NCI-H748 treated with DMSO at 0.1 percent for 48 hours (cell line): ENCODE measurements at places on chromosomes 12 and 14.

GRCh38 chr12:113290506-113290905, 44.4 kb downstream of the SLC8B1 start:
- DNase-seq, result no peak

GRCh38 chr12:83122623-83122934, 435.9 kb downstream of the TMTC2 start:
- no peak for DNase-seq

DNA sequence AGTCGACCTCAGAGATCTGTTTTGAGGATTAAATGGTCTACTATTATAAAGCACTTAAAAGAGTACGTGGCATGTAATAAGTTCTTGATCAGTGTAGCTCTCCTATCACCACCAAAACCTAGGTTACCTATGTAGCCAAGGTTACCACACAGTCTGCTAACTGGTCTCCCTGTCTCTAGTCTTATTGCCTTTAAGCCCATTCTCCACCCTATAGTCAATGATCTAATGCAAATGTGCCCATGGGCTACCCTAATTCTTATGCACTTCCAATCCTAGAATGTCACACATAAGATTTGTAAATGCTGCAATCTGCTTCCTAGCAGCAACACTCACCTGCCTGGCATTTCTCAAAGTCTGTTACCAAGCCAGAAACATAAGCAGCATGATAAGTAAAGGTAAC, 44.9 kb downstream of the C2CD5 start:
- DNase-seq, result no peak

- no peak for DNase-seq
Measured at GRCh38 chr12:41356181-41356580, 168.1 kb downstream of the PDZRN4 start.

DNA sequence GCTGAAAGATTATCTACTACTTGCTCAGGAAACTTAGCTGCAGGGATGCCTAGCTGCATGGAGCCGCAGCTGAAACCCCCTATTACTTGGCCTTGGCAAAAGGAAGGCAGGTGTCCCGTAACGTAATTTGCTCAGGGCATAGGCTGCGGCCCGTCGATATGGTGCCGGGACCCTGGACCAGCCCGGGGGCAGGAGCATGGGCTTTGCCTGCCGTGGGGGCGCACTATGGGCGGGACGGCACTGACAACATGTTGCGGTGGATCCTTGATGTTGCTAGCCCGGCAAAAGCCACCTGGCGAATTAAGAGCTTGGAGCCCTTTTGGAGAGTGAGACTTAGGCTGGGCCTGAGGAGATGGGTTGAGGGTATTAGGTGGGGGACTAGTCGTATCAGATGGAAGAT, 1551.2 kb downstream of the AACS start:
- DNase-seq, result no peak

GRCh38 chr12:128261757-128262156, 5.2 kb upstream of the TMEM132C start:
- no peak for DNase-seq

- no peak for DNase-seq
Measured at GRCh38 chr12:93895089-93895445, 217.9 kb downstream of the CRADD start.

DNA sequence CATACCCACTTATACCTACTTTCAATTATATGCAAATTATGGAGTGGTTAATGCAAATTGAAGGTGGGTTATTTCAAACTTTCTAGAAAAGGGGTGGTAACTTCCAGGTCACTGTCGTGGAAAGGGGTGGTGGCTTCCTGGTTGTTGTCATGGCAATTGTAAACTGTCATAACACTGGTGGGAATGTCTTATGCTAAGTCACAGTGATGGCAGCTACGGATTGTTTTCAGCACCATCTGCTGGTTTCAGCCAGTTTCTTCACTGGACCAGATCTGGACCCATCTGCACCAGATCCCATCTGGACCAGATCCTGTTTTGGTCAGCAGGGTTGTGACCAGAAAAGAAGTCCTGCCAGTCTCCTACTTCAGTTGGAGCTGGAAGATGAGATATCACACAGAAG, 1469.3 kb downstream of the AACS start:
- DNase-seq, result no peak

DNA sequence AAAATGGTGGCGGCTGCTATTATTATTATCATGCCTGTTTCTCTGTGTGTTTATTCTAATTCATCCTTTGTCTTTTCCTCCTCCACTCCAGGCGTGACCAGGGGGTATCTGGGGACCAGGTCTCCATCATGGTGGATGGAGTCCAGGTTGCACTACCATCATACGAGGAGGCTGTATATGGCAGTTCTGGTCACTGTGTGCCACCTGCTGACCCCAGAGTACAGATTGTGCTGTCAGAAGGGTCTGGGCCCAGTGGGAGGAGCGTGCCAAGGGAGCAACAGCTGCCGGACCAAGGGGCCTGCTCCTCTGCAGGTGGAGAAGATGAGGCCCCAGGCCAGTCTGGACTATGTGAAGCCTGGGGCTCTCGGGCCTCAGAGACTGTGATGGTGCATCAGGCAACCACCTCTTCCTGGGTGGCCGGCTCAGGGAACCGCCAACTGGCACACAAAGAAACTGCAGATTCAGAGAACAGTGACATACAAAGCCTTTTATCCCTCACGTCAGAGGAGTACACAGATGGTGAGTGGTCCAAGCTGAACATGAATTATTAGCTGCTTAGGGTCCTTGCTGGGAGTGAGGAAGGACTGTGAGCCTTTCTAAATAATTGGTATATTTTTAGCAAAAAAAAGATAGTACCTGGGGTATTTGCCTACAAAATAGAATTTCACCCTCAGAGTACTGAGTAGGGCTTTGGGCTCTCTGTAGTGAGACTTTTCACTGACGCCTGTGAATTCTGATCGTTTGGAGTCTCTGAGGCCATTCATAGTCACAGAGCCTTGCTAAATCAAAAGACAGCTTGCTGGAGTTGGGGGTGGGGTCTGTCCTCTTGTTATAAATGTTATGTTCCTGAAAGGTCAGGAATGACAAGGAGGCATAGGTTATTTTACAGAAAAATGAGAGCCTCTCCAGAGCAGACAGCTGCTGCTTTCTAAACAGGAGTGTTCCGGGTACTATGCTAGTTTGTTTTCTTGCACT, 58.1 kb upstream of the SRSF5 start:
- no peak for DNase-seq

DNA sequence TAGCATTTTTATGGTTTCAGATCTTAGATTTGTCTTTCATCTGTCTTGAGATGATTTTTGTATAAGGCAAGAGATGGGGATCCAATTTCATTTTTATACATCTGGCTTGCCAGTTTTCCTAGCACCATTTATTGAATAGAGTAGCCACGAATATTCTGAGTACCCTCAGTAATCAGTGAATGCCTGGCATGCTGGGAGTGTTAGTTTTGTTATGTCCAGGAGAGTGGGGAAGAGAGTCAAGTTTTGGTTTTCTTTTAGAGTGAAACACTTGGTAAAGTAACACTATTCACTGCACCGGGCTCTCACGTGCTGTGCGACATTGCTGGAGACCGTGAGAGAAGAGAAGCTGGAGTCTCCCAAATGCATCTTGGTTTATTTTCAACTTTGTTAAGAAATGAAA, 31.3 kb downstream of the DERA start:
- no peak for DNase-seq

- peak; percentile 90 for DNase-seq
Measured at GRCh38 chr14:55807053-55807880, 227.3 kb downstream of the KTN1 start.

DNA sequence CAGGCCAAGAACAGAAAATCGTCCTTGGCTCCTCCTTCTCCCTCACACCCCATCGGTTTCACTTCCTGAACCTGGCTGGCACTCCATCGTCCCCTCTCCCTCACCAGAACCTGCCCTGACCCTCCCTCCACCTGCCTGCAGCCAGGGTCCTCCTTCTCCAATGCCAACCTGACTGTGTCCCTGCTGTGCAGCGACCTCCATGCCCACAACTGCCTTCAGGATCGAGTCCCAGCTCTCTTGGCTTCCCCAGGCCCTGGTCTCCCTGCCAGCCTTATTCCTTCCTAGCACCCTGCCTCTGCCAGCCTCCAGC, 19.8 kb downstream of the HVCN1 start:
- no peak for DNase-seq

DNA sequence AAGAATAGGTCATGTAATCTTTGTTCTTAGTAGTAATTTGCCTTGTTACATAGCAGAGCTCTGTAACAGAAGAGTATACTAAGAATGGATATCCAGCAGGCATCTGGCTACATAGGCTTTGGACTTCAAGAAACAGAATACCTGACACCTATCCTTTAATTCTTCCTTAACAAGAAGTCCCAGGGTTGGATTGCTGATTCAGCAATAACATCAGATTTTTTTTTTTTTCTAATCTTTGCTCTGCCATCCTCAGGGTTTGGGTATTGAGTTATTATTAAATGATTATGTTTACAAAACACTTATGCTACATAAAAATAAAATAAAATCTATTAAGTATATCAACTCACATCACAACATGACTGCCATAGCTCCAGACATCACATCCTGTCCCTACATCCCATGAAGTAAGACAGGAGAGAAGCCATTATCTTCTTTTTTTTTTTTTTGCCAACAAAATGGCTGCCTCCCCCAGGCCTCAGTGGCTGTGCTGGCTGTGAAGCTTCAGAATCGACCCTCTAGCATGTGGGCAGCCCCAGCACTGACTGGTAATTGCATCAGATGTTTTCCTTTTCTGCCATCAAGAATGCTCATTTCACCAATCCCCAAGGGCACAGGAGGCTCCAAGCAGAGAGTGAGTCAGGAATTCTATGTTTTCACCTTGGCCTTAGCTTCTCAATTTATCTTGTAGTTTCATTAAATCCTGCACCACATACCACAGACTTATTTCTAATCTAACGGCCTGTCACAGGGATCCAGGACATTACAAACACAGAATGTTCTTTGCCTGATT, 186.2 kb downstream of the DICER1 start:
- DNase-seq, result no peak

GRCh38 chr14:70018713-70019211, 139.5 kb downstream of the SMOC1 start:
- no peak for DNase-seq

- DNase-seq, result peak; percentile 53
Measured at GRCh38 chr14:55599250-55599879, 19.4 kb downstream of the KTN1 start.

DNA sequence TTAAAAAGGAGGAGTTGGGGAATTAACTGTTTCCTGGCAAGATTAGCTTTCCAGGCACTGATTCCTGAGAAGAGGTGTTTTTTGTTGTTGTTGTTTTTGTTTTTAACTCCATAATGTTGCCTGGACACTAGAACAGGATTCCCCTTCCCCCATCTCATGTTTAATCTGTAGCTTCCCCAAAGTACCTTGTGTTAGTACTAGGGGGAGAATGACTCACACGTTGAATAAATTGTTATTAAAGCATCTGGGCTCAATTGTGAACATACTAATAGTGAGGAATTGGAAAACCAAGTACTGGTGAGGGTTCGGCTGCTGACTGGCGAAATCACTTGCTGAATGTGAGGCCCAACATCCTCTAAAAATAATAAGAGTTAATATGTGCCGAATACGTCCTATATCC, 1.3 kb upstream of the GNG2 start:
- no peak for DNase-seq

DNA sequence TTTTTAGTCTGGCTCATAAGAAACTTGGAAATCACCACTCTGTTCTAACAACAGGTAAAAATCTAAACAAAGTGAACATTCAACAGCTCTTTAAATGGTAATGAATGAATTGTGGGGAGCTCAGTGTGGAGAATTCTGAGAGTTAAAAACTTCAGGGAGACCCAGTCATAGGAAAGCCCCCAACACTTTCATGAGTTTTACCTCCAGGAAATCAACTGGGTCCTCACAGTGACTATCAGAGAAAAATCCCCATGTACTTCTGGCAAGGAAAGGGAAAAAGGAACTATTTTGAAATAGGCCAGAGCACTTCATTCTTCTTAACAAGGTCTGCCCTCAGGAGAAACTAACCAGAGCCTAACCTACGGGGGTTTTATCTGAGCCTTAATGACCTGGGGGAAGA, 134.7 kb downstream of the CMAS start:
- no peak for DNase-seq

DNA sequence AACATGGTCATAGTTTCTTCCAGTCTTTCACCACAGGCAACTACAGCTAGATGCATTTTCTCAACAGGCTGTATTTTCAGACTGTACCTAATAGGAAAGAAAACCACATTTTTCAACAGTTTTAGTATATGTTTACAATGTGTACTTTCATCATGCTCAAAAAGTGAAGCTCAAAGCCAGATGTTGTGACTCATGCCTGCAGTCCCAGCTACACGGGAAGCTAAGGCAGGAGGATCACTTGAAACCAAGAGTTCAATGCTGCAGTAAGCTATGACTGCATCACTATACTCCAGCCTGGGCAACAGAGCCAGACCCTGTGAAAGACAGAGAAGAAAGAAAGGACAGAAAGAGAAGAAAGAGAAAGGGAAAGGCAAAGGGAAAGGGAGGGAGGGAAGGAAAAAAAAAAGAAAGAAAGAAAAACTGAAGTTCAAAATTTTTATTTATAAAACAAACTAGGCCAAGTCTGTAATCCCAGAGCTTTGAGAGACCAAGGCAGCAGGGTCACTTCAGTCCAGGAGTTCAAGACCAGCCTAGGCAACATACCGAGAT, 25.5 kb downstream of the GXYLT1 start:
- DNase-seq, result no peak

DNA sequence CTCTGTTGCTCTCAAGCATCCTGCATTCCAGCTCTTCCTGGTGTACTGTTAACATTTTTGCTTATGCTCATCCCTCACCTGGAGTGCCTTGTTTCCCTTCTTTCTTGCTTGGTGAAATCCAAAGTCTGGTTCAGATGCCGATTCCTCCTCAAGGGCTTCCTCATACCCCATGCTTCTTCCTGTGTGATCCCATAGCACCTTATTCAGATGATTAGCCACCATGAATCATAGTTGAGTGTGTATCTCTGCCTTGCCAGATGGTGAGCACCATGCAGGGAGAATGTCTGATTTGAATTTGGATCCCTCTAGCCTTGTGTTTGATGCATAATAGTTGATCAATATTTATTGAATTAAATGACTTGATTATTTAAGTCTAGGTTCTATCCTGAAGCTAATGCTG, 39.4 kb upstream of the ANO4 start:
- DNase-seq, result peak; percentile 62

- no peak for DNase-seq
Measured at GRCh38 chr12:38711054-38711453, 194.3 kb downstream of the CPNE8 start.

DNA sequence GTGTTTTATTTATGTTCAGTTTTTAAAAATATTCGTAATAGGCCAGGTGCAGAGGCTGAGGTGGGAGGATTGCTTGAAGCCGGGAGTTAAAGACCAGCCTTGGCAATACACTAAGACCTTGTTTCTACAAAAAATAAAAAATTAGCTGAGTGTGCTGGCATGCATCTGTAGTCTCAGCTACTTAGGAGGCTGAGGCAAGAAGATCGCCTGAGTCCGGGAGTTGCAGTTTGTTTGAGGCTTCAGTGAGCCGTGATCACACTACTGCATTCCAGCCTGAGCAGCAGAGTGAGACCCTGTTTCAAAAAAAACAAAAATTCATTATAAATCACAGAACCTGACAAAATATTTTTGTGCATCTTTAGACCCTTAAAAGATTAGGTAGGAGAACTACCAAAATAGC, 240.1 kb upstream of the ARHGAP5 start:
- no peak for DNase-seq

GRCh38 chr12:110316861-110317260, 35.8 kb downstream of the ATP2A2 start:
- DNase-seq, result no peak

- DNase-seq, result no peak
Measured at GRCh38 chr12:21305661-21306060, 29.1 kb downstream of the SLCO1A2 start.

GRCh38 chr14:85528897-85529631, 880 bp upstream of the FLRT2 start:
- DNase-seq, result peak; percentile 69

- no peak for DNase-seq
Measured at GRCh38 chr14:103624860-103625259, 4.2 kb upstream of the KLC1 start.
